IPS DF 6.9 (cell line): ENCODE measurements at places on chromosomes 3 and 15.

- no peak for DNase-seq
These were observed 69.2 kb downstream of the RASA2 start for GRCh38 chr3:141556034-141556433.

DNA sequence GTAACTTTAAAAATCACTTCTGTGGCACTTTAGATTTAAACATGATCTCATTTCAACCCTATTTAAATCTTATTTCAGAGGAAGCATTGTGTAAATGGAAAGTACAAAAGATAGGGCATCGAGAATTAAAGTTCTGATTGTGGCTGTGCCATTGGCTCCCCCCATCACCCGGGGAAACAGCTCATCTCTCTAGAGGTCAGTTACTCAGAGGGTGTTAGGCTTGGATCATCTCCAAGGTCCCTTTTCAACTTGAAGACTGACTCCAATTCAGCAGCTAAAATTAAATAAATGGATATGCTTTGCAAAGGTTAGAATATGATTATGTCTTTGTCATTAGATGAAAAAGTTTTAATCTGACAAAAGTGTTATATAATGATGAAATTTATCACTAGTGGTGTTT lies 20.1 kb downstream of the CADM2 start:
- DNase-seq, result no peak

DNA sequence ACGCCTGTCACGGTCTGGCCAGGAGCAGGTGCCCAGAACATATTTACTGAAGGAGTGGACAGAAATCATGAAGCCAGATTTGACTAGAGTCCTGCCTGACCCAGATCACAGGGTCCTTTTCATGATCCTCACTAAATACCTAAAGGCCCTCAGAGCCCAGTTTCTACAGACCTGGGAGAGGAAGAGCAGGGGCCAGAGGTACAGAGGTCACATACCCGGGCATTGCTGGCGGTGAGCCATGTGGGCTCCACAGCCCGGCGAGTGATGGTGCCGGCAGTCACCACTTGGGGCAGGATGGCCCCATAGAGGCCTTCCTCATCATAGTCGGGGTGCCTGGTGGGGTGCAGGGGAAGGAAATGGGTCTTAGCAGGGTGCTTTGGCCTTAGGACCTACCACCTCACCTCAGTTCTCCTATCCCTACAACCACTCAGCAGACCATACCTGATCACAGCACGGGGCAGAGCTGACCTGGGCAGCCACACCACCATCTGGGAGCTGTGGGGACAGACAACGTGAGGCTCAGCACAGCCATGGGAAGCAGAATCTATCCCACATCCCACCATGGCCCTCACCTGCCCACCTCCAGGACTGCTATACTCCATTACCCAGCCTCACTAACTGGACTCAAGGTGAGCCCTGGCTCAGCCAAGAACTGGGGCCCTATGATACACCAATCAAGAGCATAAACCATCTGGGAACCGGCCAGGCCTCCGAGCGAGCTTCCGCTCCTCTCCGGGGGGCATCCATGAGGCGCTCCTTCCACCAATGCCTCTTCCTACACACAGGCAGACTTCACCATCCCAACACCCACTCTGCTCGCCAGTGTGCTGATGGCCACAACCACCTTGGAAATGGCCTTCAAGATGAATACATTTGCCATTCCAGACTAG lies 12.9 kb downstream of the POLG start:
- DNase-seq, result no peak

DNA sequence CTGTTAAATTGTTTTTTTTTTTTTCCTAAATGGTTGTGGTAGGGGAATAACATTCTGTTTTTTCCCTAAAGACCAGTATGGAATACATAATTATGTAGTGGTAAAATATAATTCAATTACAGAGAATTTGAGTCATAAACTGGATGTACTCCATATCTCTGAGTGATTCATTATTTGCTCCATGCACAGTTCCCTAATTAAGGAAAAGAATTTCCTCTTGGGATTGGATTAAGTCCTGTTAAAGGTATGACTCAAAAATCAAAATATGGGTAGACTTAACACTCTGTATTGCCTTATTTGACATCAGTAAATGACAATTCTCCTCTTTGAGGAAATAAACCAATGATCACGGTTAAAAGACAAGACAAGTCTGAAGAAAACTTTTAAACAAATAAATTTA lies 78.0 kb upstream of the KCNH8 start:
- DNase-seq, result no peak

DNA sequence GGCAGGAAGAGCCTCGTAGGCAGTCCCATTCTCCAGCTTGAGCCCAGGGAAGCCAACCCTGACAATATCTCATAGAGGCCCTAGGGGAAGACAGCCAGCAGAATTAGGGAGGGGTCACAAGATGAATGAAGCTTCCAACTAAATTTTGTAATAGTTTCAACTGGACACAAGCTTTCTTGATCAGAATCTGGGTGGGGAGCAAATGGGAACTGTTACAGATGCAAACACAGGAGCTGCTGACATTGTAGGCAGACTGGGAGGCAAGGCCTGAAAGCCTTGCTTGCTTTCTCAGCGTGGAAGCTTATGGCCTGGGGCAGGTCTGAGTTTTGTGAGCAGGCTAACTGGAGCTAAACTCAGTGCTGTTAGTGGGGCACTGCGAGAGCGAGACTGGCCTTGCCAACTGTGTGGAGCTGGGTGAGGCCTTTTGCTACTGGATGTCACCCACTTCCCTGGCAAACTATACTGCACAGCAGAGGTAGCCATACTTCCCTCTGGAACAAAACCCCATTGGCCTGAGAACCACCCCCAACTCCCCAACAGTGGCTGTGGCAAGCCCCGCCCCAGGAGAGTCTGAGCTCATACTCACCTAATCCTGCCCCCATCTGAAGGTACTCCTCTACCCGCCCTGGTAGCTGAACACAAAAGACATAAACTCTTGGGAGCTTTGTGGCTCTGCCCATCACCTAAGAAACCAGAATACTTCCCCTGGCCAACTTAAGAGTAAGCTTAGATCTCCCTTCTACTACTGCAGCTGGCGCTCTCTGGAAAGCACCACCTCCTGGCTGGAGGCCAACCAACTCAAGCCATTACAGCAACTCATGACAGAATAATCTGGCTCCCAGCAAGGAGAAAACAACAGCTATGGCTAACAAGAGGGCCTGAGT lies 42.9 kb downstream of the CFAP20DC start:
- DNase-seq, result no peak

DNA sequence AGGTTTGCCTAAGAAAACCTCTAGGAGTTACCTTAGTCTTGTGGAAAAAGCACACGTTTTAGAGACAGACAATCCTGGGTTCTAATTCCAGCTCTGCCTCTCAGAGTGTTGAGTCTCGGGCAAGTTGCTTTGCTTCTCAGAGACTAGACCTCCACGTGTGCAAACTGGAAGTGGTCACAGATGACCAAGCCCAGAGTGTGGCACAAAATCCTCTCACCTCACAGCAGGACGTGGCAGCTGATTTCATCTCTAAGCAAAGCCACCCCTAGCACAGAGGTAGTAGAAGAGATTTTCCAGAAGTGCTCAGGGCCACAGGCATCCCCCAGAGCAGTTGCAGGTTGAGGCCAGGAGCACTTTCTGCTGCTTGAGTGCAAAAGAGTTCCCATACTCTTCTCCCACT lies 79.2 kb downstream of the CD47 start:
- no peak for DNase-seq

DNA sequence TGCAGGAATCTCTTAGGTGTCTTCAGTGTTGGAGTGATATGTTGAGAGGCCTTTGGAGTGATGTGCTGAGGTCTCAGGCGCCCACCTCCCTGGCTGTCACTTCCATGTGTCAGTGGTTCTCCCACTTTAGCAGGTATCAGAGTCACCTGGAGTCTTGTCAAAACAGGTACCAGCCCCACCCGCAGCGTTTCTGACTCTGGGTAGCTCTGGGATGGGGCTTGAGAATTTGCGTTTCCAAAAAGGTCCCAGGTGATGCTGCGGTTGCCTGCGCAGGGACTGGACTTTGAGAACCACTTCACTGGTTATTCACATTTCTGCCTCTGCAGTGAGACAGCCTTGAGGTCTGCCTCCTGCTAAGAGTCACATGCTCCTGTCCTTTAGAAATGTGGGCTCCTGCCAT lies 15.5 kb downstream of the UMPS start:
- DNase-seq, result no peak

GRCh38 chr3:94978084-94978483 lies 915.2 kb downstream of the NSUN3 start:
- DNase-seq, result no peak

GRCh38 chr3:129984125-129984524 lies 9.6 kb downstream of the TRH start:
- no peak for DNase-seq

- DNase-seq, result no peak
These were observed 12.0 kb downstream of the PTH1R start for GRCh38 chr3:46889381-46890110.

DNA sequence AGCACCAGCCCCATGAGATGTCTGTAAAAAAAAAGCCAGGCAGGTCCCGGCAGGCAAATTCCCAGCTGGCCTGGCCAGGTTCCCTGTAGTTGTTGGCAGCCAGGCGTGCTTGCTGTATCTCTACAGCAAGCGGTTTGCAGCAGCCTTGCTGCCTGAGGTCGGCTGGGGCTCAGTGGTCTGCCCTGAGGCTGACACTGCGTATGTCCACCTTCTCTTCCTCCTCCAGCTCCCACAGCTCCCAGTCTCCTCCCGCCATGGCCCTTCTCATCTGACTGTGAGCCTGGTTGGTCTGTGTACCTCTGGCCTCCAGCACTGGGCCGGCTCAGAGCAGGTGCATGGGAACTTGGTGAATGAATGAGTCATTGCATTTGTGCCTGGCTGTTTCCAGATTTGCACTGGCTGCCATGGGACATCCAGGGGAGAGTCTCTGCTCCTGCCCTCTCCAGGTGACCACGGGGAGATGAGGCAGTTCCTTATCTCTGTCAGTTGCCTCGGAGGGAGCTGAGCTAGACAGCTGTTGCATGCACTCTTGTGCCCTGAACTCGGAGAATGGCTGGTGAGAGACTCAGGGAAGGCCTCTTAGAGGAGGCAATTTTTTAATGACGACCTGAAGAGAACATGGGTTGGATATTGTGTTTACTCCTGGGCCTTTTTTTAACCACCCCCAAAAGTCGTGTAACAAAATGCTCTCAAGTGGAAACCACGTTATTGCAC lies 43.0 kb downstream of the SPSB4 start:
- DNase-seq, result no peak

DNA sequence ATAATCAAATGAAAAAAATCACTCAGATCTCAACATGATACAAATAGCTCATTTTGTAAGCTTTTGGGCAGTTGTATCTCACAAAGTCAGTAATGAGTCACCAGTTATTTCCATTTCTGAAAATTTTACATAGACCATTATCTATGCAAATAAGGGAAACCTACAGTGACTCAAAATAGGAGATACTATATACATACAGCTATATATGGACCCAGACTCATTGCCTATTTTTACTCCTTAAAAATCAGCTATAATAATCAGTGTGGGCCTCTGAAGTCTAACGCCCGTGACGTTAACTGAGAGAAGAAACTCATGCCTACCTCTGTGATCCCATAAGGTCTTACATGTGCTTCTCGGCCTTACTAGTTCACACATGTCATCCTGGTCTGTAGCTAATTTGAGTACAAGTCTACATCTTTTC lies 31.6 kb downstream of the LRIG1 start:
- DNase-seq, result no peak

GRCh38 chr3:9395570-9396300 lies 1.7 kb upstream of the SETD5 start:
- DNase-seq, result no peak

DNA sequence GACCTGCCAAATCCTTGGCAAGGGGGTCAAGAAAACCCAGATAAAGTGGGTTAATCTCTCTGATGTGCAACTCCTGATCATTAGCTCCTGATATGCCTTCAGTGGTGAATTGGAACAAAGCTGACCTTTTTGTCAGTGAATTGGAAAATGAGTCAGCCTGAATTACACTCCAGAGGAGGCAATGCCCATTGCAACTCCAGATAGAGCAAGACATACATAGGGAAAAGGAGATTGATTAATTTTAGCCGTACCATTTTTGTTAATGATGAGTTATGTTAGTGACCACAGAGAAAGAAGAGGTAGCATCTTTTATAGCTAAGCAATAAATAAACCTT lies 195.2 kb upstream of the CADPS start:
- no peak for DNase-seq

GRCh38 chr15:56341201-56341600 lies 24.0 kb upstream of the TEX9 start:
- DNase-seq, result no peak

GRCh38 chr3:59795756-59796155 lies 745.9 kb upstream of the CFAP20DC start:
- no peak for DNase-seq

- DNase-seq, result no peak
These were observed 359.6 kb downstream of the NTRK3 start for GRCh38 chr15:87896936-87897335.

DNA sequence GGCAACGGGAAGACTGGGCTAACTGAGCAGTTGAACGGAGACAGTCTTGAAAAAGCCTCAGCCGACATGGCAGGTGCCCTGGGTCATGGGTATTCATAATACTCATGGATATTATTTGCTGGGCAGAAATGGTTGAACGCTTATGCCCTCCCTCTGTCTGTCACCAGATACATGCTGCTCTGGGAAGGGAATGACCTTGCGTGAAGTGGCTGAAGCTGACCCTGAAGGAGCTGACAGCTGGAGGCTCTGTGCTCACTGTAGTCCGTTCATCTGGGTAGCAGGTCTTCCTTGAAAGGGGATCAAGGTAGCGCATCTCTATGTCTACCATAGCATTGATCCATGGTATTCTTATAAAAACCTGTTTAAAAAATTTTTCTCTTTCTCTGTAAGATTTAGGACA lies 390.7 kb downstream of the PDCD6IP start:
- no peak for DNase-seq

DNA sequence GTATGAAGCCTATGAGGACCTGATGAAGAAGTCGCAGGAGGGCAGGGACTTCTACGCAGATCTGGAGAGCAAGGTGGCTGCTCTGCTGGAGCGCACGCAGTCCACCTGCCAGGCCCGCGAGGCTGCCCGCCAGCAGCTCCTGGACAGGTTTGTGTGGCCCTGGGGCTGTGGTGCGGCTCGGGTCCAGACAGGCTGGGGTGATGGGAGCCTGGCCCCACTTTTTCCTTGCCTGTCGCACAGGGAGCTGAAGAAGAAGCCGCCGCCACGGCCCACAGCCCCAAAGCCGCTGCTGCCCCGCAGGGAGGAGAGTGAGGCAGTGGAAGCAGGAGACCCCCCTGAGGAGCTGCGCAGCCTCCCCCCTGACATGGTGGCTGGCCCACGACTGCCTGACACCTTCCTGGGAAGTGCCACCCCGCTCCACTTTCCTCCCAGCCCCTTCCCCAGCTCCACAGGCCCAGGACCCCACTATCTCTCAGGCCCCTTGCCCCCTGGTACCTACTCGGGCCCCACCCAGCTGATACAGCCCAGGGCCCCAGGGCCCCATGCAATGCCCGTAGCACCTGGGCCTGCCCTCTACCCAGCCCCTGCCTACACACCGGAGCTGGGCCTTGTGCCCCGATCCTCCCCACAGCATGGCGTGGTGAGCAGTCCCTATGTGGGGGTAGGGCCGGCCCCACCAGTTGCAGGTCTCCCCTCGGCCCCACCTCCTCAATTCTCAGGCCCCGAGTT lies 29.0 kb downstream of the PTPN23 start:
- no peak for DNase-seq
